ENCODE measurements at places on chromosomes 12 and 14.

GRCh38 chr14:38089123-38089522 is 118.6 kb upstream of the SSTR1 start:
- no peak for DNase-seq

- DNase-seq: no peak
Measured at GRCh38 chr14:50022661-50023060, 93.7 kb downstream of the VCPKMT start.

- no peak for DNase-seq
Measured at GRCh38 chr12:101604132-101604531, 9.4 kb downstream of the MYBPC1 start.

DNA sequence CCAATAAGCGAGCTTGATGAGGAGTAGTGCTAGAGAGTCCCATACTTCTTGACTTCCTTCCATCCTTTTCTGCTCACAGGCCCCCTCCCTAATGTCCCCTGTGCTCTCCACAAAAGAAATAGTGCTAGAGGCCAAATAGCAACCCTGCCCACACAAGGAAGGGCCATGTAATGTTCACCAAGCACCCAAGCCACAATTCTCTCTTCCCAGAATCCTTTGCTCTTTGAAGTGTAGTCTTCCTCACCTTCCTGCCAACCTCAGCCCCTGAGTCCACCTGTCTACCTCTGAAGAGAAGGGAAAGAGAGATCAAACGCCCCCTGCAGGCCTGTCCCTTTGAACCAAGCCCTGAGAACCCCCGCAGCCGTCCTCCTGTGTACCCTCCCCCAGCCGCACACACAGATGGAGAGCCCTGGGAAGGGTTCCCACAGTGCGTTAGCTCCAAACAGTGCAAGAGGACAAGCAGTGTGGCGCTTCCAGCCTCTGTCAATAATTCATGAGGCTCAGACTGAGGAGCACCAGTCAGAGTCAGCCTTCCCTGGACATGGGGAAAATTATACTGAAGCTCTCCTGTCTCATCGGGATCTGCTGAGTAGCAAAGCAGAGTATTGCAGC is 1.9 kb upstream of the DHRS4 start:
- DNase-seq: no peak

DNA sequence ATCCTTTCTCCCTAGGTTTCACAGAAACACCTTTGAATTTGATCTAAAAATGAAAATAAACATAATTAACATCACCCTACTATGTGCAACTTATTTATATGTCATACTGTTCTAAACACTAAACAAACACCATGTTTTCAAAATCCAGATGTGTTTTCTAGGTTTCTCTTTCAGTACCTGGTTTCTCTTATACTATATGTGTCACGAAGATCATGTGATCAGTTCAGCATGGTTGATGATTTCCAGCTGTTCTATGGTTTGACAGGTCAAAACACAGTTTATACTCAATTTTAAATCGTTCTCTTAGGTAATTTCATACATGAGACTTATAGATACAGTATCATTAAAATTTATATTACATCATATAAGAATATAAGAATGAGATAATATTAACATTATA is 373.1 kb downstream of the SOX5 start:
- no peak for DNase-seq

GRCh38 chr12:51760231-51760630 is 88.3 kb downstream of the FIGNL2 start:
- peak; percentile 28 for DNase-seq

- no peak for DNase-seq
Measured at GRCh38 chr14:66005900-66006434, 480.2 kb upstream of the CCDC196 start.

Measured in EH (cell line).